Activated T-cell treated with anti-CD3 and anti-CD28 coated beads, Interleukin-2, amount 50 U/mL, for 4 hours (primary cell): ENCODE measurements at places on chromosomes 1 and 21. TPM values are rescaled to one million over a fixed set of nuclear protein-coding genes. Genes with fewer than 3 reads are reported as not detected.

Gene SSR2
- total RNA-seq = 173 TPM

Gene ITGB2
- total RNA-seq = 180 TPM

Gene OR2T29
- total RNA-seq = not detected

Gene PPOX
- total RNA-seq = 13.8 TPM

Gene KAZN
- total RNA-seq = 0.35 TPM

DNA sequence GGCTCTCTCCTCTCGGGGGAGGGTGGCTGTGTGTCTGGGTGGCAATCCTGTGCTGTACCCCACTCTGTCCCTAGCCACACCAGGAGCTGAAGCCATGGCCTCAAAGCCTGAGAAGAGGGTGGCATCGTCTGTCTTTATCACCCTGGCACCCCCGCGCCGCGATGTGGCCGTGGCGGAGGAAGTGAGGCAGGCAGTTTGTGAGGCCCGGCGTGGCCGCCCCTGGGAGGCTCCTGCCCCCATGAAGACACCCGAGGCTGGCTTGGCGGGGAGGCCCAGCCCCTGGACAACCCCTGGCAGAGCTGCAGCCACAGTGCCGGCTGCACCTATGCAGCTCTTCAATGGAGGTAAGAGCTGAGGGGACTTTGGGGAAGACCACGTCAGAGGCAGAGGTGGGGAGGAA, 6.3 kb downstream of the FBLIM1 start:
- DNase-seq = no peak

DNA sequence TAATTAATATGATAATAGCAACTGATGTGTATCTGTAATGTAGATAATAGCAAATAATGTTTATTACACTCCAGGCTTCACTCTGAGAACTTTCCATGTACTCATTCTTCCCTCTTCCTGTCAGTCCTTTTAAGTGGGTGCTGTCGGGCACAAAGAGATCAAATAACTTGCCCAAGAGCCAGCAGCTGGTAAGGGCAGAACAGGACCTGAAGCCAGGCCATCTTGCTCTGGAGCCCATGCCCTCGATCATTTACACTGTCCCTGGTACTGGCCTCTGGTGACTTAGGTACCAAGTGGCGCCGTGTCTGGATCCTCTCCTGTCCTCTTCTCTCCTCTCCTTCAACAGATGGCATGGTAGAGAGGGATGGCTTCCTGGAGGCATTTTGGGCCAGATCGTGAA, 97.2 kb downstream of the VPS13D start:
- no peak for DNase-seq

GRCh38 chr1:11039351-11040104, 7.5 kb downstream of the MASP2 start:
- no peak for DNase-seq

GRCh38 chr1:94191216-94191615, 46.2 kb downstream of the ARHGAP29 start:
- no peak for DNase-seq

- no peak for DNase-seq
These were observed 45.3 kb downstream of the KCNC4 start for GRCh38 chr1:110255392-110255787.

GRCh38 chr1:29679828-29680558, 443.7 kb downstream of the PTPRU start:
- DNase-seq = no peak
